ENCODE measurements at places on chromosomes 5 and 9.

DNA sequence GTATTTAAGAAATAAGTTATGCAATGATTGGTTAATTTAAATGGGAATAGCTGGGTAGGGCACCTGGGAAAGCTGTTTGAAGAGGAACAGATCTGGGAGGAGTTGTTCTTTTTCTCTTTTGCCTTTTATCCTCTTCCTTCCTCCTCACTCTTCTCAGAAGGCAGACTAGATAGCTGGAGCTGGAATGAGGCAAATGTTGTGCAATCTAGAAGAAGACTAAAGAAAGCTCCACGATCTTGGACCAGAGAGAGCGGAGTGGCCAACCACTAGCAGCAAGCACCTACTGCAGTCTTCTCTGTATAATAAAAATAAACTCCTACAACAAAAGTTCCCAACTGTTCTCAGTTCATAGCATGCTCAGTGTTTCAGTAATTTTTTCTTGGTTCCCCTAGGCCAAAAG is 19.3 kb downstream of the GLIS3 start:
- H3K27me3 ChIP-seq, result peaks cover 7% of the 10 kb centered on the region
- H3K36me3 ChIP-seq, result no peaks in the 10 kb centered on the region
- H3K27ac ChIP-seq, result no peak overlapping the region
- no peak for DNase-seq
- no peaks in the 10 kb centered on the region for H3K4me1 ChIP-seq
- H3K4me3 ChIP-seq, result no peak overlapping the region

DNA sequence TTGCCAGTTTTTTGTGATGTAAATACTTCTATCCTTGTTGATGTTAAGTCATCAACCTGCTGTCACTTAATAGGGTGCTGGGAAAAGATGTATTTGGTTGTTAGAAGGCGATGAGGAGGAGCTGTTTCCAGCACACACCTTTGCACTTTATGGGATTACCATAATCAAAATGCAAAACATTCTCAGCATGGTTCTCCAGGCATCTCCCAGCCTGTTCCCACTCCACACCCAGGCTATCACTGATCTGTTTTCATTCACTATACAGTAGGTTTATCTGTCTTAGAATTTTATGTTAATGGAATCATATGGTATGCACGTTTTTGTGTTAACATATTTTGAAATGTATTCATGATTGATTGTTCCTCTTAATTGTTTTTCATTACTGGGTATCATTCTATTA is 35.9 kb downstream of the PCSK5 start:
- no peak overlapping the region for H3K27ac ChIP-seq
- no peak overlapping the region for H3K4me3 ChIP-seq
- no peaks in the 10 kb centered on the region for H3K36me3 ChIP-seq
- no peaks in the 10 kb centered on the region for H3K27me3 ChIP-seq
- no peak for DNase-seq

DNA sequence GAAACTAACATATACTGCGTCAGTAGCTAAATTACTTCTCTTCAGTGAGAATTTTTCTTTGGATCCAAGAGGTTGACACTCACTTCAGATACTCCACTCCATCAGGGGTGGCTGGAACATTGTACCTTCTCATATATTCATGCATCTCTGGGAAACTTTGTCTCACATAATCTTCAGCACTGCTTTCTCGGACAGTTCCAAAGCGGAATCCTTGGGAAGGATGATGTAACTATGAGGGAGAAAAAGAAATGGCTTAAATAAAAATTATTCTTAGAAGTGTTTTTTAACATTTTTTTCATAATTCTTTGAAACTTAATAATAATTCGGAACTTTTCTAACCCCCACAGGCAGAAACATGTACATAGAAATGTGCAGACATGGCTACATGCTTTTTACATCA is 33.4 kb upstream of the PPP3R2 start:
- H3K36me3 ChIP-seq, result no peaks in the 10 kb centered on the region
- H3K27me3 ChIP-seq, result no peaks in the 10 kb centered on the region
- no peak overlapping the region for H3K4me3 ChIP-seq
- DNase-seq, result no peak
- H3K4me1 ChIP-seq, result peaks cover 5% of the 10 kb centered on the region

GRCh38 chr5:122649080-122649479 is 125.8 kb upstream of the SNX2 start:
- H3K36me3 ChIP-seq, result no peaks in the 10 kb centered on the region
- no peaks in the 10 kb centered on the region for H3K4me1 ChIP-seq
- H3K27me3 ChIP-seq, result no peaks in the 10 kb centered on the region
- no peak overlapping the region for H3K4me3 ChIP-seq
- H3K27ac ChIP-seq, result no peak overlapping the region

GRCh38 chr5:345404-346195 is 24.1 kb downstream of the AHRR start:
- no peak overlapping the region for H3K4me3 ChIP-seq
- H3K27ac ChIP-seq, result peak overlapping the region; percentile 81
- H3K36me3 ChIP-seq, result peaks cover 18% of the 10 kb centered on the region
- H3K4me1 ChIP-seq, result peaks cover 48% of the 10 kb centered on the region
- H3K27me3 ChIP-seq, result peaks cover 8% of the 10 kb centered on the region
- DNase-seq, result no peak

DNA sequence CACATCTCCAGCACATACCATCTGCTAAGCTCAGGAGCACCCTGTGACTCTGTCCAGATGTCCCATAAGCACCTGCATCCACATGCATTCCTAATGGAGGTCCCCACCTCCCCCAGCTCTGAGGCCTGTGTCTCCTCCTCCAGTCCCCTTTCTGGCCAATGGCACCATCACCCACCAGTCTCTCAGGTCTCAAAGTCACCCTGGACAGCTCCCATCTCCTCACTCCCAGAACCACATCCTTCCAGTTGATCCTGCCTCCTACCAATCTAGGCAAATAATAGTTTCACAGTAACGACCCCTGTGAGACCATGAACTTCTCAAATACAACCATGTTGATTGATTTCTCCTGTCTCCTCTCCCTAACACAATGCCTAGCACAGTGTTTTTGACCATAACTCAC is 40.1 kb downstream of the GGTA1 start:
- H3K27ac ChIP-seq, result no peak overlapping the region
- DNase-seq, result no peak
- H3K36me3 ChIP-seq, result no peaks in the 10 kb centered on the region
- no peak overlapping the region for H3K4me3 ChIP-seq

GRCh38 chr5:40578501-40579451 is 100.9 kb upstream of the PTGER4 start:
- peaks cover 29% of the 10 kb centered on the region for H3K4me1 ChIP-seq
- peak overlapping the region; percentile 45 for H3K4me3 ChIP-seq
- H3K27ac ChIP-seq, result peak overlapping the region; percentile 82
- DNase-seq, result peak; percentile 33
- H3K27me3 ChIP-seq, result no peaks in the 10 kb centered on the region
- H3K36me3 ChIP-seq, result no peaks in the 10 kb centered on the region

DNA sequence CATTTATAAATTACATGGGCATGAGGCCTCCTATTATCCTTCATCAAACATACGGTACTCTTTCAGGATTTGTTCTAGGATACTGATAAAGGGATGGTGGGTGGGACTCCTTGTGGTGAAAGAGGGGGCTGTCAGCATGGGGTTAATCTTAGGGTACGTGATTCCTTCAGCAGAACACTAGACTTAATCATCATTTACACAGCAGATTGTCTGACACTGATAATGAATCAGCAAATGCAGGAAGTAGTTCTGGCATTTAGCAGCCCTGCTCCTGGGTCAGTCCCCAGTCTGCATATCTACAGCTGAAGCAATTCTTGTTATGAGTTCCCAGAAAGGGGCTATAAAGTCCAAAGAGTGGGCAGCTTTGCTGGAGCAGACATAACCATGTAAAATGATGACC is 384.6 kb downstream of the SPOCK1 start:
- H3K27ac ChIP-seq, result no peak overlapping the region
- no peaks in the 10 kb centered on the region for H3K4me1 ChIP-seq
- H3K4me3 ChIP-seq, result no peak overlapping the region

DNA sequence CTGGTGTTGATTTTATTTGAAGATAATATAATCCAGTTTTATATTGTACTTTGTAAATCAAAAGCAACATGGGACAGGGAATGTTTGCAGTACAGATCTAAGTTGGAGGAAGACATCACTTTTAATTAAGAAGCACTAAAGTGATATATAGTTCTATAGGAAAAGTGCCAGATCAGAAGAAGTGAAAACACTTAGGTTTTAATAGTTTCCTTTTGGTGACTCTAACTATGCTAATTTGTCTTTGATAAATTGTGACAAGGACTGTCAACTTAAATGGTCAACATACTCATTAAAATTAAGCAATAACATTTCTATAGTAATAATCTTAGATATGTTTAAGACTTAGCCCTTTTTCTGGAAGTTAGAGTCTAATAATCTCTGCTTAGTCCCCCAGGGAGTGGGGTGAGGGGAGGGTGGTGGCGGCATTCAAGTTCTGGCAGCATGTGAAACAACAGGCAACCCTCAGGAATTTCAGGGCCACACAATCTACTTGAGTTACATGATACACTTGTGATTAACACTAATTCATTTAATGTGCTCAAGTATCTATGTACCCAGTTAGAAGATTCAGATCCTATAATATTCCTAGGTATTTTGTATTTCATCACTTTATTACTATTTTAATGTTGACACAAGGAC is 1026.5 kb downstream of the NR2F1-AS1 start:
- no peak for DNase-seq
- H3K4me1 ChIP-seq, result no peaks in the 10 kb centered on the region
- no peak overlapping the region for H3K27ac ChIP-seq
- H3K27me3 ChIP-seq, result no peaks in the 10 kb centered on the region
- H3K36me3 ChIP-seq, result no peaks in the 10 kb centered on the region

GRCh38 chr5:41788941-41789368 is 81.3 kb downstream of the OXCT1 start:
- H3K4me3 ChIP-seq, result no peak overlapping the region
- no peak for DNase-seq
- no peaks in the 10 kb centered on the region for H3K27me3 ChIP-seq
- H3K4me1 ChIP-seq, result no peaks in the 10 kb centered on the region
- no peak overlapping the region for H3K27ac ChIP-seq

DNA sequence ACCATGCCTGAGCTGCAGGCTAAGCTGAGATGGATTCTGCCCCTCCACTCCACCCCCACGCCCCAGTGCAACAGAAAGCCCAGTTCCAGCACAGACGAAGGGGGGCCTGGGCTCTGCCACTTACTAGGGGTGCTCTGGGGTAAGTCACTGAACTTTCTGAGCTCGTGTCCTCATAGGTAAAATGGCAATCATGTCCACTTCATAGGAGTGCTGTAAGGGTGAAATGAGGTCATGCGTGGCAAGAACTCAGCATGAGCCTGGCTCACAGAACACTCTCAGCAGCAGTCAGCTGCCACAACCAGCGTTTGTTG is 8.4 kb upstream of the PSD2 start:
- no peaks in the 10 kb centered on the region for H3K36me3 ChIP-seq
- peaks cover 13% of the 10 kb centered on the region for H3K4me1 ChIP-seq
- H3K27me3 ChIP-seq, result peaks cover 85% of the 10 kb centered on the region
- H3K27ac ChIP-seq, result no peak overlapping the region

Data from activated naive CD4-positive, alpha-beta T cell treated with anti-CD3 and anti-CD28 coated beads, Interleukin-2, amount 10 ng/mL, durations not matched to agents 7 days and 5 days (primary cell).